ENCODE measurements at places on chromosomes 2 and 18. TPM values are rescaled to one million over a fixed set of nuclear protein-coding genes. Genes with fewer than 3 reads are reported as not detected.

TUBA4A gene
- total RNA-seq: 11.9 TPM

CCDC85A gene
- 0.29 TPM for total RNA-seq

DUSP2 gene
- 3.3 TPM for total RNA-seq

DNA sequence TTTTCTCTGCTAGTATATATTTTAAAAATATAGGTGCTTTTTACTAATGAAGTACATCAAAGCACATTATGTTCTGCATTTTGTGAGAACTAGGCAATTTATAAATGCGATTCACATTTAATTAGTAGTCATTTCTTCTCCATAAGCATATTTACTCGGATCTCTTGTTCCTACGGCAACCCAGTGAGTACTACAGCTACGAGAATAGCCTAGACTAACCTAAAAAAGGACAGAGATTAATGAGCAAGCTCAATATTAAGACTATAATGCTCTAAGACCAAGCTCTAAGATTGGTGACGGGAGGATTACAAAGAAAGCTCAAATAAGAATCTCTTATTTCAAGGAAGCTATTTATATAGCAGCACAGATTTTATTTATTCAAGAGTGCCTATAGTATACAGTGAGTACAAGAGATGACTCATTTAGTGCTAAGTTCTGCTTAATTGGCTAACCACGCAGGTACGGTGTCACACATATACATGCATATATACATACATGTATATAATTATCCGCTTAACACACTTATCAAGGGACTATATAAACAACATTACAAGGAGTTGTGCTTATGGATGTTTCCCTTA, 364.7 kb downstream of the GPD2 start:
- H3K4me3 ChIP-seq: peak overlapping the region; percentile 50
- H3K36me3 ChIP-seq: no peaks in the 10 kb centered on the region
- no peak for DNase-seq
- no peaks in the 10 kb centered on the region for H3K4me1 ChIP-seq
- H3K27ac ChIP-seq: no peak overlapping the region
- no peaks in the 10 kb centered on the region for H3K27me3 ChIP-seq

- H3K27me3 ChIP-seq: no peaks in the 10 kb centered on the region
- no peak overlapping the region for H3K4me3 ChIP-seq
- H3K27ac ChIP-seq: no peak overlapping the region
- peaks cover 10% of the 10 kb centered on the region for H3K4me1 ChIP-seq
- DNase-seq: peak; percentile 63
Observed at GRCh38 chr2:216486708-216487107, 11.9 kb upstream of the RPL37A start.

ZNF385B gene
- 1.1 TPM for total RNA-seq

DNA sequence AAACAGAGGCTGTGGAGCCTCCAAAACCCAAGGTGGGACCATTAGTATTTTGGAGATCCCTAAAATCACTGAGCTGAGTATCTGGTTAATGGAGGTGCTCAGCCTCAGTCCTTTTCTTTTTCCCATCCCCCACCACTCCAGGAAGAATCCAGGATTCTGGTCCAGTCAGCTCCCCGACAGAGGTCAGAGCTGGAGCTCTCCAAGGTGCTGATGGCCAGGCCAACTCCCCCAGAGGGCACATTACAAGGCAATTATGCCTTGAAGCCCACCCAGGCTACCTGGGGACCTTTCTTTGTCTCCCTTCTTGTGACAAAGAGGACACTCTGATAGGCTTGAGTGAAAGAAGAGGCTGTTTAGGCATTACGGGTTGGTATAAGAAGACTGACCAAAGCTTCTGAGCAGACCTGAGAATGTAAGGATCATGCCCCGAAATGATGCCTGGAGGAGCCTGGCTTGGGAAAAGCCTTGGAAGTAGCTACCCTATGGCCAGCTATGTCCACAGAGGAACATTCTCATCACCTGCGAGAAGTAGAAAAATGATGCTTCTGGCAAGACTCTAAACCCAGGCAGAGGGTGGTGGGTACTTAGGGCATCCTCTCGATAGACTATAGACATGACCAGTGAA, 102.5 kb upstream of the LDAH start:
- no peak overlapping the region for H3K27ac ChIP-seq
- no peaks in the 10 kb centered on the region for H3K27me3 ChIP-seq
- DNase-seq: no peak
- no peak overlapping the region for H3K4me3 ChIP-seq
- no peaks in the 10 kb centered on the region for H3K36me3 ChIP-seq

Measured in osteoblast (primary cell).